Stimulated activated CD8-positive, alpha-beta memory T cell treated with anti-CD3 and anti-CD28 coated beads, Interleukin-7, amount 100 ng/mL, for 1 hour (primary cell): ENCODE measurements at places on chromosomes 5 and 9.

GRCh38 chr5:138107213-138107612, 23.4 kb downstream of the WNT8A start:
- DNase-seq, result no peak

DNA sequence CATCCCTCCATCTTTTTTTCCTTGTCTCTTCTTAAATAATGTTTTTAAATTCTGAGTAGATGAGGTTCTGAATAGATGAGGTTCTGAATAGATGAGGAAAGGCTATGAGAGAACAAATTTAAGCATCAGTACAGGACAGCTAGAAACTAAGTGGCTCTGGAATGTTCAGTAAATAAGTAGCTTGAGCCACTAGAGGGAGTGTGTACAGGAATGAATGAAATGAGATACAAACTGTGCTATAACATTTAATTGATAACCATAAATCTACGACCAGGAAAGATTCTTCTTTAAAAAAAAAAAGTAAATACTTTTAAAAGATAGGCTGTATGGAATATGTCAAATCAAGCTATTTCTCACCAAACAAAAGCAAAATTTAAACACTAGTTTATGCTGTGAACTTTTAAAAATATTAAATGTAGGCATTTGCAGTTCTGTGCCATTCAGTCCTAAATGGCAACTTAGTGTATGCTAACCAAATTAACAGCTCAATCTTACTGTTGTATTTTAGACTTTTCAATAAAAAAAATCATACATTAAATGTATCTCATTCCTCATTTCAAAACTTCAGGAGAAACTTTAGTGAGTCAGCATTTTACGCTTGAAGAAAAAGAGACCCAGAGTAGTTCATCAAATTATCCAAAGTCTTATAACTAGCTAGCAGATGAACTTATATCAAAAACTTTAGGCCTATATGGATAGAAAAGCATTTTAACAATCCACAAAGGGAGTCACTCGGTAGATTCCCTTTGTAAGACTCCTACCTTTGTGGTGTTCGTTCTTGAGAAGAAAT, 70.4 kb upstream of the SNX2 start:
- DNase-seq, result no peak

GRCh38 chr5:43024217-43024616, 15.9 kb downstream of the ANXA2R start:
- DNase-seq, result no peak

- no peak for DNase-seq
Observed at GRCh38 chr5:152221721-152222629, 183.1 kb downstream of the NMUR2 start.

GRCh38 chr9:18274693-18275092, 199.3 kb upstream of the ADAMTSL1 start:
- no peak for DNase-seq

DNA sequence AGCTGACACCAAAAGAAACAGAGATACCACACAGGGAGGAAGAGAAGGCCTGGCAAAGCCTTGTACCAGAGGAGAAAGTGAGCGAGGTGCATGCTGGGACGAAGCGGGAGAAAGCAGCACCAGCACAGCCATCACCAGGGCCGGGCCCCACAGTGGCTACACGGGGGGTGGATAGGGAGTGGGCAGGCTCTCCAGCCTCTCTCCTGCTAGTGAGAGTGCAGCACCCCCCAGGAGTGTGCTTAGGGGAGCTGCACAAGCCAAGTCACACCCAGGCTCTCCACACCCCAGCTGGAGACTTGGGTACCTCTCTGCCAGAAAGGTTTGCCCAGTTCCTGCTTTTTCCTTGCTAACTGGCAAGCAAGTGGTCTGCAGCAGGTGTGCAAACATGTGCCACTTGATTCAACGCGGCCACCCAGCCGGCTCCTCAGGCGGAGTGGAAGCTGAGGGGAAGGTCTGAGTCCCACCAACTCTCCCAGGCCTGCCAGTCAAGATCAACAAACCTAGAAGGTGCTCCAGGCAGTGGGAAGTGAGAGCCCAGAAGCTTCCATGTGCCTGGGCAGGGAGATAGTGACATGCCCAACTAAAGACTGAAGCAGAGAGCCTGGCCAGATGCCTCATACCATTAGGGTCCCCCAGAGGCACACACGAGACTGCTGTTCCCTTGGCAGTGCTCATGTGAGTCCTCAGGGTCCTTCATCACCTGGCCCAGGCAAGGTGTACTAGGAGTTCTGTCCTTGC, 39.9 kb downstream of the BICD2 start:
- DNase-seq, result no peak

DNA sequence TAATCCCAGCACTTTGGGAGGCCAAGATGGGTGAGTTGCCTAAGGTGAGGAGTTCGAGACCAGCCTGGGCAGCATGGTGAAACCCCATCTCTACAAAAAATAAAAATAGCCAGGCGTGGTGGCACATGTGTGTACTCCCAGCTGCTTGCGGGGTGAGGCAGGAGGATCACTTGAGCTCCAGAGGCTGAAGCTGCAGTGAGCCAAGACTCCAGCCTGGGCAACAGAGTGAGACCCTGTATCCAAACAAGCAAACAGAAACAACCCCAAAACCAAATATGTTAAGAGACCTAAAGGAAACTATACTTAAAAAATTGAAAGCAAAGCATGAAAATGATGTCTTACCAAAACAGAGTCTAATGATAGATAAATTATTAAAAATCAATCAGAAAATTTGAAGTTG, 12.4 kb downstream of the HNRNPAB start:
- no peak for DNase-seq

GRCh38 chr9:93225892-93226291, 42.0 kb downstream of the WNK2 start:
- no peak for DNase-seq

- no peak for DNase-seq
Observed at GRCh38 chr5:160950311-160950710, 98.3 kb upstream of the ATP10B start.

DNA sequence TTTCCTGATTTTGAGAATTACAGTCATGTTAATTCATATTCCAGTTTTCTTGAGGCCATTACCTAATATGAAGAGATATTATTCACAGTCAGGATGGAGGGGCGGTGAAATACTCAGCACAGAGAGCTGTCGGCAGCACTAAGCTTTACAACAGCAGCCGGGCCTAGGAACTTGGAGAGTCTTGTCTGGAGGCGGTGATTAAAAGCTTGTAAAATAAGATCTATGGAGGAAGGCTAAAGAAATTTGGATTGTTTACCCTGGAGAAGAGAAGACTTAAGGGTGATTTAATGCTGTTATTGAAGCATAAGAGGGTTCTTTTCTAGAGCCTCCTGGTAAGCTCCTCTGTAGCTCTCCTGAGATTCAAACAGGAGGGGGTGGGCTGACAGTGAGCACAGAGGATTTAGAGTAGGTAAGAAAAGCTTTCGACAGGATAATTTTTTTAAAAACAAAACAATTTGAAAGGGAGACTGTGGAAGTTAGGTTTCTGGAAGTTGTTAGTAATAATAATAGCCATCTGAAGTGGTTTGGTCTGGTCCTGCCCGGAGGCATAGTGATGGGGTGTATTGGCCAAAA, 406.3 kb upstream of the ADAMTSL1 start:
- DNase-seq, result no peak

DNA sequence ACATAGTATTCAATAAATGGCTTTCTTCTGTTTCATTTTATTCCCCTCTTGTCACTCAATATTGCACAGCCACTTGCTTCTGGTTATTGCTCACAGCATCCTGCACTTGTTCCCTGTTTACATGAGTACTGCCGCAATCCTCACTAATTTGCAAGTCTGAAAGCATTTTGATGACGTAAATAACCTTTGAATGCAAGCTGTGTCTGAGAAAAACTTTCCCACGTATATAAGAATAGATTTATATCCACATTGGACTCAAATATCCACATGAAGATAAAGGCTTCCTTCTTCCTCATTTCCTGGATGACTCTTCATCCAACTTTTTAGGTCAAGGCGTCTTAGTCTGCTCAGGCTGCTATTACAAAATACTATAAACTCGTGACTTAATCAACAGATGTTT, 88.2 kb upstream of the DAP start:
- no peak for DNase-seq

DNA sequence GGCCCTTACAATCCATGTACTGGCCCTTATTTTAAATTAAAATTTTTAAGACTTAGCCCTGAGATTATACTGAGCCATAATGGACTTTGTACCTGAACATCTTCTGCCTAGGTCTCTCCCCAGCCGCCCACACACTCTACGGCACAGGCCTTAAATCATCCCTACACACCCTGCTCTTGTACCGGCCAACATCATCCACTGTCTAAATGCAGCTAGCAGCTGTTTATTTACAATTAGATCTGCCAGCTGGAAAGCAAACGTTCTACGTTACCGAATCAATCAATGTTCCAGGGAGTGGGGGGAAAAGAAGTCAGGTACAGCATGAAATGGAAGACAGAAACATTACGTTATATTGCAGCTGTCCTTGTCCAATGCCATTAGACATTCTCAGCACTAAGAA, 88.4 kb upstream of the GRAMD2B start:
- no peak for DNase-seq

DNA sequence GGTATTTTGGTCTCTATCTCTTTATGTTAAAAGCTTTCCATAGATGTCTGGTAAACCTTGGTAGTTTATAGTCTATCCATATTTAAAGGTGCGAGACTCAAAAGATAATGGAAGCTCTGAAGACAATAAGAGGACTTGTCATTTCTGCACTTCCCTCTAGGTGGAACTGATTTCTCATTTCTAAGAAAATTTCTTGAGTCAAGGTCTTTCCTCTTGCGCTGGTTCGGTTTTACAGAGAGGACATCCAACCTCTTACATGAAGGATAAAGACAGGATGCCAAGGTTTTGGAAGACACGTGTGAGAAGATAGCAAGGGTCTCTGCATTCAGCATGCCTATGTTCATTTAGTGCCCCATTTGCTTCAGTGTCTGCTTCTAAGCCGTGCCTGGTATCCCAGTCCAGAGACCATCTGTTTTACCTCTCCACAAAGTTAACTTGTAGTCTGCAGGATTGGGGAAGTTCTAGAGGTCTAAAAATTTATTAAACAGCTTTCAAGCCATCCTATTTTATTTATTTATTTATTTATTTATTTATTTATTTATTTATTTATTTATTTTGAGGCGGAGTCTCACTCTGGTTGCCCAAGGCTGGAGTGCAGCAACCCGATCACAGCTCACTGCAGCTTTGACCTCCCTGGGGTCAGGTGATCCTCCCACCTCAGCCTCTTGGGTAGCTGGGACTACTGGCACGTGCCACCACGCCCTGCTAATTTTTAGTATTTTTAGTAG, 41.6 kb downstream of the KIAA1191 start:
- no peak for DNase-seq

GRCh38 chr5:44807269-44807668, 1.5 kb upstream of the MRPS30 start:
- DNase-seq, result no peak

GRCh38 chr9:113635586-113635985, 172.1 kb downstream of the RGS3 start:
- DNase-seq, result no peak

DNA sequence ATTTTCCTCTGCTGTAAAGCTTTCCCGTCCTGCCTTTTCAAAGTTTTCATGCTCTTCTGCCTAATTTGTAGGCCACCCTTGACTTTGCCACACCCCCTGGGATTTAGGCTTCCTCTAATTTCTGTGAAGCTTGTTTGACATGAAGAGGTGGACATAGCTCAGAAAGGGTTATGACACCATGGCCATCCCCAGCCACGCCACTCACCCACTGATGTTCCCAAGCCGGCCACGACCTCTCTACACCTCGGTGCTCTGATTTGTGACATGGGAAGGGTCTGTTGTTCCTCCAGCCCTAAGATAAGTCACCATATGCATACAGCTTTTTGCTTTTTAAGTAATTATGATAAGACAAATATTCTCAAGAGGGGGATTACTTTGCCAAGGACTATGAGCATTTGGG, 139.5 kb downstream of the BARX1 start:
- no peak for DNase-seq

DNA sequence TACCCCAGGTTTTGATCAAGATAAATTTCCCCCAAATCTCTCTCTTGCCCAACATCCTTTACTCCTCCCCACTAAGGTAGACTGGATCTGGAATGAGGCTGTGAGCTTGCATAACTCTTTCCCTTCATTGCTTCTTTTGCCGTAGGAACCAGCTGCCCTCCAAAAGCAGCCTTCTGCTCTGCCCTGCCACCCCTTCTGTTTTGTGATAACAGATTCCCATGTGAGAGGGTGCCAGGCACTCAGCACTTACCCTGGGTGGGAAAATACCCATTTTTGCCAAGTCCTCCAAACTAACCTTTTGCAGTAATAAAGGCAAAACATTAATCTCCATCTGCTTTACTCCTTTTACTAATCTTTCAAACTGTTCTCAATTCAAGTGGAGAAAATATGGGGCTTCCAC, 182.6 kb downstream of the ASTN2 start:
- no peak for DNase-seq

GRCh38 chr5:11803436-11803835, 100.8 kb downstream of the CTNND2 start:
- no peak for DNase-seq

- DNase-seq, result no peak
Observed at GRCh38 chr9:113220467-113221002, 542 bp downstream of the FKBP15 start.

DNA sequence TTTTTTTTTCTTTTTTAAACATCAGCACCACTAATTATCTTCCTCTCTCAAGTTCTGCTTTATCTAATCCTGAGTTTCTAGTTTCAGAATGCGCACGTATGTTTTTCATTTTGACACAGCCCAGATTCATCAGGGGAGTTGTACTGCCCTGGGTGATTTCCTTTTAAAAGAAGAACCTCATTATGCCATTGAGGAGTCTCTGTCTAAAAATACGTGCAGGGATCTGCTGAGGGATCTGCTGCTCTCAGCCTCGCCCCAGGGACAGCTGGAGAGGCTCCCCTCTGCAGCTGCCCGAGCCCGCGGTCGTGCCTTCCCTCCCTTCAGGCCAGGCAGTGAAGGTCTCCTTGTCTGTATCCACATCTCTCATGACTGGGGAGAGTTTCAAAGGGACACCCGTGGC, 273.1 kb downstream of the ARHGEF28 start:
- DNase-seq, result no peak

GRCh38 chr5:132190161-132190817, 37.4 kb downstream of the P4HA2 start:
- no peak for DNase-seq

- no peak for DNase-seq
Observed at GRCh38 chr5:87127426-87127825, 140.3 kb upstream of the RASA1 start.

DNA sequence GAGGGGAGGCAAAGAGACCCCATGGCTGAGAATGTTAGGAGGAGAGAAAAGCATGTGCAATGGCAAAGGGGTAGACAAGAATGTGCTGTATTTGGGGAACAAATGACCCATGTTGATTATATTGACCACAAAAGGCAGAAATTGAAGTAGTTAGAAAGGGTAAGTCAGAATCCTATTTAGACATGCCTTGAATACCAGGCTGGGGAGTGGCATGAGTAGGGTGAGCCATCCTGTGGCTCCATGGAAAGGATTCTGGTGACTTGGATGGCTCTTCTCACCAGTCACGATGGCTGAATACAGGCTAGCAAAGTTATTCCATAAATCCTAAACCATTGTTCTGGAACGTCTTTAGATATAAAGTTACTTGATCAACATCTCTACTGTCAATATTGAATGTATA, 73.4 kb upstream of the MEF2C start:
- no peak for DNase-seq
